ENCODE measurements at places on chromosomes 1 and 21.

DNA sequence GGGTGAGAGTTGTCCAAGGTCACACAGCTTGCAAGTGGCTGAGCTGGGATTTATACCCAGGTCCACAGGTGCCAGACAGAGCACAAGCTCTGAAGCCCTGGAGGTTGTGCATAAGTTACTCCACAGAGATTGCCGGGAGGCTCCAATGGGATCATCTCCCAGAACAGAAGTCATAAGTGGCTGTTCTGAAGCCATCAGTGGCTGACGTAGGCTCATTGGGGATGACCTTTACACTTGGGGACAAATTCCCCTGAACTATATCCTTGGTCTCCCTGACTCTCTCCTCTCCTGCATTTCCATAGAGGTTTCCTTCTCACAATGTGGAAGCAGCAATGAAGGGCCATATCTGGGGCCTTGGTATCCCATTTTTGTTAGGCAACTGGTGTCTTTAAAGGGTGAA lies 37.0 kb upstream of the IFNLR1 start:
- no peak for DNase-seq

GRCh38 chr1:109307274-109308021 lies 637 bp upstream of the MYBPHL start:
- DNase-seq: no peak

DNA sequence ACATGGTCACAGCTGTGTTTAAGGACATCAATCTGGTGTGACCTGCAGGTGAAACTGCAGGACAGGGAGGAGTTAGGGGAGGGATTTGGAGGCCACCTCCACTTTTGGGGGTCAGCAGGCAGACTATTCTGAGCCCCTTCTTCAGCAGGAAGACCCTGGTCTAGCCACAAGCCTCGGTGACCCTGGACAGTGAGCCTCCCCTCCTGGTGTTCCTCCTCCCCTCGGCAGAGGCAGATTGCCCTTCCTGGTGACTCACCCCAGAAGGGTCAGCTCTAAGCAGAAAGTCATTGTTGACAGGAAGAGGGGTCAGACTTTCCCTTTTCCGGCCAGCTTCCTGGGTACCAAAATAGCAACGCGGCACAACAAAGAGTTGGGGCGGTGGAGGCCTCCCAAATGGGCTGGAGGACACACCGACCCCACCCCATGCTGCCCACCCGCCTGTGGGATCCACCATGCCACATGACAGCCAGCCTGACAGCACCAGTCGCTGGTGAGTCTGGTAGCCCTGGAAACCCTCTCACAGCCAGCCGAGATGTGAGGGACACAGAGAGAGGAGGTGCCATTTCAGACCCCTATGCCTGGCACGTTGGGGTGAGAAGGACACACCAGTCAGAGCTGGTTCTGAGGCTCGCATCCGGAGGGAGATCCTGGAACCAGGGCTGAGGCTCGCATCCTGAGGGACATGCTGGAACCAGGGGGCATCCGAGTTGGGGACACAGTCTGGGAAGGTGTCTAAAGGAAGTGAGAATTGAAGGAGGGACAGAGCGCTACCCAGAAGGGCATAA lies 14.7 kb upstream of the CSF1 start:
- no peak for DNase-seq

- no peak for DNase-seq
Observed at GRCh38 chr21:16473988-16474387, 744.2 kb downstream of the USP25 start.

GRCh38 chr1:41599912-41600311 lies 115.4 kb upstream of the EDN2 start:
- no peak for DNase-seq

GRCh38 chr21:45972716-45973474 lies 8.7 kb upstream of the COL6A1 start:
- peak; percentile 84 for DNase-seq

- DNase-seq: no peak
Observed at GRCh38 chr21:43703035-43703880, 15.7 kb upstream of the PDXK start.

- DNase-seq: no peak
Observed at GRCh38 chr21:25456672-25457071, 150.6 kb downstream of the MRPL39 start.

DNA sequence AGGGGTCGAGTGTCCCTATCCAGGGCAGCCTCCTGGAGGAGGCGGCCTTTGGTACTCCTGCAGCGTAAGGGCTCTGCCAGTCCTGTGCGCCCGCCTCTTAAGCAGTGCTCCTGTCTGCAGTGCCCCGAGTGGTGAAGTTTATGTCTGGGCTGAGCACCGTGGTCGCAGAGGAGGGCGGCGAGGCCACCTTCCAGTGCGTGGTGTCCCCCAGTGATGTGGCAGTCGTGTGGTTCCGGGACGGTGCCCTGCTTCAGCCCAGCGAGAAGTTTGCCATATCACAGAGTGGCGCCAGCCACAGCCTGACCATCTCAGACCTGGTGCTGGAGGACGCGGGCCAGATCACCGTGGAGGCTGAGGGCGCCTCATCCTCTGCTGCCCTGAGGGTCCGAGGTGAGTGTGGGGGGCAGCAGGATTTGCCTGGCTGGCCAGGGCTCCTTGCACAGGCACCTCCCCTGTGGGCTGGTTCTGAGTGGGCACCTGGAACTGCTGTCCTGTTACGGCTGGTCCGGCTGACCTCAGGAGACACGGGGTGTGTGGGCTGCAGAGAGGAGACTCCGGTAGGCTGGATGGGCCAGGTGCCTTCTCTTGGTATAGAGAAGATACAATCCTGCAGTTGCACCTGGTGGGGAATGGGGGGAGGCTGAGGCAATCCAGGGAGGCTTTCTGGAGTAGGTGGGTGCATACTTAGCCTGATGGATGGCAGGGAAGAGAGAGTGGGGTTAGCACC lies 66.8 kb downstream of the OBSCN start:
- DNase-seq: no peak

GRCh38 chr1:59520827-59521418 lies 224.0 kb downstream of the FGGY start:
- peak; percentile 57 for DNase-seq

DNA sequence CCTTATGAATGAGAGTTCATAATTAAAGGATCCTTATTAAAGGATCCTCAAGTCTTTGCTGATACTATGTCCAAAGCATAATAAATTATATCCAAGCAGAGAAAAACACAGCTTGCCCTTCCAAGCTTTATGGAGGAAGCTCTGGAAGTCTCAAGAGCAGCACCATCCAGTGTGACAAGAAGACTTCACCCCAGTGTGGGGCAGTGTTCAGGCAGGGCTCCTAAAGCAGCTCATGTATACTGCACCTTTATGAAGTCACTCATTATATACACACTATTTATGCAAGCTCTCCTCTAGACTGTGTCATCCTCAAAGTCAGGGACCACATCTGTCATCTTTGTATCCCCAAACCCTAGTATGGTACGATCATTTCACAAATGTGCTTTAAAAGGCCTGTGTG lies 11.9 kb upstream of the CCN1 start:
- no peak for DNase-seq

DNA sequence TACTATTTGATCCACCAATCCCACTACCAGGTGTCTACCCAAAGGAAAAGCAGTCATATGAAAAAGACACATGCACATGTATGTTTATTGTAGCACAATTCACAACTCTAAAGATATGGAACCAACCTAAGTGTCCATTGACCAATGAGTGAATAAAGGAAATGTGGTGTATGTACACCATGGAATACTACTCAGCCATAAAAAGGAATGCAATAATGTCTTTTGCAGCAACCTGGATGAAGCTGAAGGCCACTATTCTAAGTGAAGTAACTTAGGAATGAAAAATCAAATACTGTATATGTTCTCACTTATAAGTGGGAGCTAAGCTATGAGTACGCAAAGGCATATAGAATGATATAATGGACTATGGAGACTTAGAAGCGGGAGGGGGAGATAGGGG lies 12.6 kb downstream of the ADIPOR1 start:
- DNase-seq: no peak
